CD8-positive, alpha-beta memory T cell (primary cell): ENCODE measurements at places on chromosomes 5 and 9. TPM values are rescaled to one million over a fixed set of nuclear protein-coding genes. Genes with fewer than 3 reads are reported as not detected.

TMEM215 gene
- total RNA-seq = not detected

PHYHD1 gene
- not detected for total RNA-seq

F12 gene
- total RNA-seq = 9.2 TPM

GRCh38 chr5:2574155-2574554, 177.3 kb downstream of the IRX2 start:
- DNase-seq = no peak

GRCh38 chr5:17114715-17115599, 102.5 kb upstream of the BASP1 start:
- no peak for DNase-seq

DNA sequence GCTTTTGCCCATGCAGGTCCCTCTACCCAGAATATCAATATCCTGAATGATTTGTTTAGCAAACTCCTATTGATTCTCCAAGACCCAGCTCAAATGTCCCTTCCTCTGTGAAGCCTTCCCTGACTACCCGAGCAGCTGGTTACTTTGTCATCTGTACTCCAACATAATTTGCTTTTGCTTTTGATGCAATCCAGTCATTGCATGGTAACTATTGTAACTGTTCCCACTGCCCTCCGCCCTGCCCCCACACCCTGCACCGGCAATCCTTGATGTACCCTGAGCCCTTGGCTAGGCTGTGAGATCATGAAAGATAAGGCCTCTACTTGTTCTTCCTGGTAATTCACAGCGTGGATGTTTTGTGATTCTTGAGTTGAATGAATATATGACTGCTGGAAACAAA, 119.9 kb upstream of the BOD1 start:
- DNase-seq = no peak

DNA sequence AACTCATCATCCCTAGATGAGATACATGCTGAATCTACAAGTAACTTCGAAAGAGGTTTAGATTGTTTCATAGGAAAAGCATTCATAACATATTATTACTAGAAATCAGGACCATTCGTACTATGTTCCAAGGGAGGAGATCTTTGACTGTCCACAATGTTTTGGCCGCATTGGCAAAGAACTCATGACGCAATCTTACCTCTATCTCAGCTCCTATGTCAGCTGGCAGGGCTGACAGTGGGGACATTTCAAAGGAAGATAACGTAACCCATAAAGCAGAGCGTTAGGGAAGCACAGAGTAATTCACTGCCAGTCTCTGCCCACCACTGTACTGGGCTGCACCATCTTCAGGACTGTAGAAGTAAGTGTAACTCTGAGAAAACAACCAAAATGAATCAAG, 69.7 kb downstream of the EFNA5 start:
- no peak for DNase-seq

DNA sequence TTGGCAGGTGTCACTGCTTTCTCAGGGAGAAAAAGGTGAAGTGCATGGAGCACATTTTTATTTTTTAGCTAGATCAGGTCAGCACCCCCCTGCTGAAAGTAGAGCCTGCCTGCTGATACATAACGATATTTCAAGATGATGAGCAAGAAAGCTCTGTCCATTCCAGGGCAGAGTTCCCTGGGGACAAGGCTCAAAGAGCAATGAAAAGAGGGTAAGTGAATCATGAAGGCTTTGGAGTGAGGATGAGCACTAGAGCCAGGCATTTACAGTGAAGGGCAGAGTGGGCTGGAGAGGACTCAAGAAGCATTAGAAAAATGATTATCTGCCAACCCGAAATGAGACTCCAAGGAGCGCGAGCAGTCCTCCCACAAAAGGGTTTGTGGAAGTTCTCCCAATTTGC, 345.7 kb downstream of the TLE4 start:
- no peak for DNase-seq

DNA sequence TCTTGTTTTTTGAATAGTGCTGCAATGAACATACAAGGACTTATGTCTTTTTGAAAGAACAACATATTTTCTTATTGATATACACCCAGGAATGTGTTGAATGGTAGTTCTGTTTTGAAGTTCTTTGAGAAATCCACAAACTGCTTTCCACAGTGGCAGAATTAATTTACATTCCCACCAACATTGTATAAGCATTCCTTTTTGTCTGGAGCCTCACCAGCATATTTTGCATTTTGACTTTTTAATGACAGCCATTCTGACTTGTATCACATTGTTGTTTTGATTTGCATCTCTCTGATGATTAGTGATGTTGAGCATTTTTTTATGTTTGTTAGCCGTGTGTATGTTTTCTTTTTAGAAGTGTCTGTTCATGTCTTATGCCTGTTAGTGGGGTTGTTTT, 524.9 kb downstream of the SEMA5A start:
- DNase-seq = no peak

DNA sequence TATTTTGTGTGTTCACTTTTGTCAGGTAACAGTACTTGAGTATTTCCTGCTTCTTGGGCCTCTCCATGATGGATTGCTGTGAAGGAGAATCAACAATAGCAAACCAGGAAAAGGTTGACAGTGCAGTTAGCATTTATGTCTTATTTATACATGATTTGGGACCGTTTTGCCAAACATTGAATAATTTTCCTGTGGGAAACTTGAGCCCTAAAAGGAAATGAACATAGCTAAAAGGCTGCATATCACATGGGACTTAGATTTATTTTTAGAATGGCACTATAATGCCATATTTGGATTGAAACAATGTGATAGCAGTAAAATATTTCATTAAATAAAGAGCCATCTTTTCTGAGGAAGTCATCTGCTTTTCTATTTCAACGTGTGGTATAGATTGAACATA, 15.3 kb downstream of the GPR21 start:
- DNase-seq = no peak
